RWPE1 (cell line): ENCODE measurements at places on chromosomes 5 and 9.

DNA sequence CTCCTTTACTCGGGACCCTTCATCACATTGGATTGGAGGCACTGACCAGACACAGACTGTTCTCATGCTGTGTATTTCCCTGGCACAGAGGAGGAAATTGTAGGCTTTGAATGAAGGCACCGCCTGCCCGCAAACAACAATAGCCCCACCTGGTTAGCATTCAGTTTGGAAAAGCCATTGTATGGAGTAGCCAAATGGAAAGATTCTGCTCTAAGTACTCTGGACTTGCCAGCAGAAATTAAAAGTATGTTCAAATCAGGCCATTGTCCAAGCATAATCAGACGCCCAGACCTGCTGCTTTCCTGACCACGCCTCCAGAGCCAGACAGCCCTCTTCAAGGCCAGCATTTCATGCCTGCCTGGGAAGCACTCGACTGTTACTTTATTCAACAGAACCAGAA, 8.0 kb upstream of the SEMA4D start:
- no peak for DNase-seq

DNA sequence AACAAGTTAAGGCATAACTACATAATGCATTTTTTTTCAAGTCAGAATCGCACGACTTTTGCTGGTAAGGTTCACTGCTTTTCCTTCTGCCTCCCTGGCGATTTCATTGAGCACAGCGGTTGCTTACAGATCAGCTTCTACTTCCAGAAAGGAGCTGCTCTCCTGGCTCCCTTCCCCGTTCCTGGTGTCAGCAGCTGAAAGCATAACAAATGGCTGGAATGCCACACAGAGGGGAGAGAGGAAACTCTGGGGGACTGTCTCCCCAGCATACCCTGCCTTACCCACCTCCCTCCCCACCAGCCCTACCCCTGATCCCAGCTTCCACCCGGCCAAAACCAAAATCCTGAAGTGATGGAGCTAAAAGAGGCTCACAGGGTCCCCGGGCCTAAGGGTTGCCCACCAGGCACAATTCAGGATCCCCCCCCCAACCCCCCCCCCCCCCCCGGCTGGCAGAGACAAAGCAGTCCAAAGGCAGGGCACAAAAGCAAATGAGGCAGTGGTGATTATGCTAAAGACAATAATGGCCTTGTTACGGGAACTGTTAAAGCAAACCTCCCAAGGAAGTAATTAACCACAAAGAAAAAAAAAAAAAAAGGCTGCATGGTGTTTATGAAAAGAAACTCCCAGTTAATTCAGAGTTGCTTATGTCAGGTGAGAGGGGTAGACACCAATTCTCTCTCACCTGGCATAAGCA, 126.1 kb upstream of the WWC1 start:
- no peak for DNase-seq

- peak; percentile 5 for DNase-seq
Observed at GRCh38 chr9:27864644-27865438, 291.6 kb upstream of the C9orf72 start.

GRCh38 chr5:75651575-75652238, 40.5 kb downstream of the ANKDD1B start:
- no peak for DNase-seq

DNA sequence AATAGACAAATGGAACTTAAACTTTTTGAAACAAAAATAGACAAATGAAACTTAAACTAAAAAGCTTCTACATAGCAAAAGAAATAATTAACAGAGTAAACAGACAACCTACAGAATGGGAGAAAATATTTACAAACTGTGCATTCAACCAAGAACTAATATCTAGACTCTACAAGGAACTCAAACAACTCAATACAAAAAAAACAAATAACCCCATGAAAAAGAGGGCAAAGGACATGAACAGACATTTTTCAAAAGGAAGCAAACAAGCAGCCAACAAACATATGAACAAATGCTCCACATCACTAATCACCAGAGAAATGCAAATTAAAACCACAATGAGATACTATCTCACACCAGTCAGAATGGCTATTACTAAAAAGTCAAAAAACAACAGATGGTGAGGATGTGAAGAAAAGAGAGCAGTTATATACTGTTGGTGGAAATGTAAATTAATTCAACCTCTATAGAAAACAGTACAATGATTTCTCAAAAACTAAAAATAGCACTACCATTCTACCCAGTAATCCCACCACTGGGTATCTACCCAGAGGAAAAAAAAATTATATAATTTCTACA, 170.8 kb upstream of the RGMB start:
- no peak for DNase-seq

GRCh38 chr5:172910828-172911627, 48.2 kb upstream of the RPL26L1 start:
- no peak for DNase-seq

- no peak for DNase-seq
Observed at GRCh38 chr9:80516679-80517078, 944.9 kb downstream of the TLE4 start.

DNA sequence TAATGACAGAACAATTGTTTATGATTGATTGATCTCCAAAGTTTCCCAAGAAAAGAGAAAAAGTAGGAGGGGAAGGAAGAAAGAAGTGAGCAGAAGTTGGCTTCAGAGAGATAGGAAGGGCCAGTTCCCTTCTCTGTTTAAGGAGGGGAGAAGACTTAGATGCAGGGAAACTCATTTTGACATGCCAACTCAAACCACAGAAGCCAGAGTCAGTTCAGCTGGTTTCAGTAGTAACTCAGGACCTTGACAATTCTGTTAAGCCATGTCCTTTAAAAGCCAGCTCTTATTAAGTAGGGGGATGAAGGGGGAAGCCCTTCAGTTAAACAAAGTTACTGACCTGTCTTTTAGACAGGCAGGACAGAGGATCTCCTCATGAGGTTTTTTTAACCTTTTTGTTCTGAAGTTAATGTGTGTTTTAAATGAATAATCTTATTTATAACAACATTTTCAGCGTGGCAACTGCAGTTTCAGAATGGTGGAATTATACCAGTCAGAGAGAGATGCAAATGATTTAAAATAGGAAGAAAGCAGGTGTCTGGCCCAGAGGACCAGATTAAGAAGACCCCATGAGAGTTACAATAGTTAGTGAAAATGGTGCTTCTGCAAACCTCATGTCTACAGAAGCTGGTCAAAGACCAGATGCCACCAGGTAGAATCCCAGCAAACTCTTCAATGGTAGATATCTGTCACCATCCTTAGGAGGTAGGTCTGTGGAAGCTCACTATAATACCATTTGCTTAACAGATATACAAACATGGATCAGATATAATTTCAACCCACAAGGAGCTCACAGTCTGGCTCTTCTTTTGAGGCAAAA, 29.3 kb upstream of the ABL1 start:
- DNase-seq: no peak

DNA sequence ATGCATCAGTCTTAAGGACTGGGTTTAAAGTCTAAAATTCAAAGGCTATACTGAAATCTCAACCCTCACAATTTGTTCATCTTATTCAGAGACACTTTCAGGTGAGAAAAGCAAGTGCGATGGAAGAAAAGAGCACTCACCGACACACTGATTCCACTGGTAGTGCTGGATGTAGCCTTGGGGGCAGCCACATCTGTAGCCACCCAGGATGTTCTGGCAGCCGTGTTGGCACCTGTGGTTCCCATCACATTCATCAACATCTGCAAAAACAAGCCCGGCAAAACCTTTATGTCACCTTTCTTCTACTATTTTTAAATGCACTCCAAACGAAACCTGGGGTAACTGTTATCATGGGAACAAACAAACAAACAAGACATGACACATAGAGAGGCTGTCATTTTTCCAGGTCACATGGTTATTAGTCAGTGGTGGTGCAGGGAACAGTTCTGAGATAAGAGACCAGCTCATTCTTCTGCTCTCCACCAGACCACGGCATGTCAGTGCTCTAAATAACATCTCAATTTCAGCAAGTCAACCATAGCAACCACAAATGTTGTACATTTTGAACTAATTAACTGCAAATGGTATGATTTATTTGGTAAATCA, 188.4 kb downstream of the SLC12A2 start:
- peak; percentile 63 for DNase-seq
